ENCODE measurements at places on chromosomes 6 and 20.

DNA sequence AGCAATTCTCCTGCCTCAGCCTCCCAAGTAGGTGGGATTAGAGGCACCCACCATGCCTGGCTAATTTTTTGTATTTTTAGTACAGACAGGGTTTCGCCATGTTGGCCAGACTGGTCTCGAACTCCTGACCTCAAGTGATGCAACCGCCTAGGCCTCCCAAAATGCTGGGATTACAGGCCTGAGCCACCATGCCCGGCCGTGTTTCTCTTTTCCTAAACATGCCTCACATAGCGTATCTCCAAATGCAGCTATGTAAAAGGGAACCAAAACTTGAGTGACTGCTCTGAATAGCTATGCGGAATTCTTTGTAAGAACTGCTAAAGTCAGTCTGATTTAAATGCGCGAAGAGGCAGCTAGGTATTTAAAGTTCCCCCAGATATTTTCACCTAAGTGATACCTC, 20.5 kb downstream of the BPIFA2 start:
- DNase-seq = no peak

GRCh38 chr6:110520992-110521543, 44.7 kb upstream of the SLC22A16 start:
- no peak for DNase-seq

DNA sequence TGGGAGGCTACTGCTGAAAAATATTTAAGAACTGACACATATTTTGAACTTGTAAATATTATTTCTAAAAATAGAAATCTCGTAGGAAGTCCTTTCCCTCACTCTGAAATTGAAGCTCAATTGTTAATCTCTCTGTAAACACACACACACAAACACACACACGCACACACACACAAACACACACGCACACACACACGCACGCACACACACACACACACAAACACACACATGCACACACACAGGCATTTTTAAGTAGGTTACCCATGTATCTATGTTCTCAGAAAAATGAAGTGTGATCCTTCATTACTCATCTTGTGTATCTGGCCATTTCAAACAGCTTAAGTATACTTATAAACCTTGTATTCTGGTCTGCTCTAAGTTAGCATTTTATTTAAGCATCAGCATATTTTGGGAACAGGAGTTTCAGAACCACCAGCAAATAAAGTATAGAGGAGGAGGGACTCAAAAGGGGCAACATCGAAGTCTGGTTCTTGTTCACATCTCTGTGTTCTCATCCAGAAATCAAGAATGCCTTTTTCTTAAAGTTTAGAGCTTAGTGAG, 11.6 kb downstream of the CCN6 start:
- DNase-seq = no peak

- no peak for DNase-seq
Measured at GRCh38 chr6:13907614-13908215, 17.0 kb upstream of the RNF182 start.

- no peak for DNase-seq
Measured at GRCh38 chr6:17494919-17495318, 101.5 kb downstream of the CAP2 start.

DNA sequence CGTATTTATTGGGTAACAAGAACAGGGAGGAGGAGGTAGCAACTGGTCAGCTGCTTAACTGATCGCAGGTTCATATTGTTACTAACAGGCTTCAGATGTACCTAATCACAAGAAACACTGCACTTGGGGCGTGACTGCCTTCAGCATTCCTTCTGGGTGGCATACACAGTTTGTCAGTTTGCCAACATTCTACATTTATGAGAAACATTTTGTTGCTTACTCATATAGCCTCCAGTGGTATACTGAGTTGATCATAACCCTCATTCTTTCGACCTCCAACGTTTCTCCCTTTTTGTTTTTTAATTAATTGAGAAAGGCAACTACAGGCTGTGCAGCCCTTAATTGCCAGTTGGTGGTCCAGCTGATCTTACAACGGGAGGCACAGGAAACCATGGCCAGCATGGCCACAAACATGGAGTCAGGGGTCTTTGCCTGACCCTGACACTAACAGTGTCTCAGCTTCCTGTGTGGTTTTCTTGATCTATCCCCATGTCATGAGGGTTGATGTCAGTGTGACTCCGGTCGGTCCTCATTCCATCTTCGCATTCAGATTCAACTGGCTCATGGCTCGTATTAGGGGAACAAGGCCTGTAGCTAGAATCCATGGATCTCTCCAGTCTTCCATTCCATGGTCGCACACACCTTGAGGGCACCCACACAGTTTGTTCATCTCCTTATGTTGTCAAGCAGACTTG, 9.4 kb downstream of the EPB41L2 start:
- DNase-seq = no peak

- DNase-seq = no peak
Measured at GRCh38 chr6:106413722-106414121, 53.2 kb downstream of the CRYBG1 start.

- DNase-seq = no peak
Measured at GRCh38 chr6:1399085-1399780, 9.9 kb downstream of the FOXF2 start.

DNA sequence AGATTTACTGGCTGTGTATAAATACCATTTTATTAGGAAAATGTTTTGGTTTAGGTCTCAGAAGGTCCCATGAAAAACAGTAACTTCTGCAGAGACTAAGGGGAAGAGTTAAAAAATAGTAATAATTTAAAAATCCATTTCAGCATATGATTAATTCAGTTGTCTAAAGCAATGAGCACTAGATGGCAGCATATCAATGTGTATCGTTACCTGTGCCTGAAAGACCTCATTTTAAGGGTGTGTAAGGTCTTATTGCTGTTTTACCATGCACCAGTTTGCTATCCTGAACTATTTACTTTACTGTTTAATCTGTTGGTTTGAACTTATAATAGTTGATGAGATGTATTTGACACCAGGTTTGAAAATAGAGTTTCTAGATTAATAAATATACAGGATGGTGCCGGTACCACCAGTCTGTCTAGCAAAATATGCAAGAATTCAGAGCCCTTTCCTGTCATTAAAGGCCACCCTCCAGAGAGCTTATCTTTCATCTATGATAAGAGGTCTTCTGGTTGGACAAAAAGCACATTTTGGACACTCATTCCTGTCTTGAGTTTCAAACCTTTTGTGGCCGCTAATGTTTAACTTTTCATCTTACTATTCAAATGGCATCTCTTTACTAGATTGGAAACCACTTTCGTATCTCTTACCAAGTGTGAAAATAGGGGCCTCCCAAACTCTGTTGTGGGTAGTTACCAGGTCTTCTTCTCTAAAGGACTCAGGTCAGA, 8.9 kb upstream of the AHI1 start:
- no peak for DNase-seq

GRCh38 chr20:15576411-15576810, 996.8 kb downstream of the KIF16B start:
- DNase-seq = no peak

Data from activated CD4-positive, alpha-beta T cell treated with anti-CD3 and anti-CD28 coated beads, Interleukin-2, amount 50 U/mL, for 1 hour (primary cell).